ENCODE measurements at places on chromosomes 6 and 20. TPM values are rescaled to one million over a fixed set of nuclear protein-coding genes. Genes with fewer than 3 reads are reported as not detected.

NDRG3 gene
- polyA plus RNA-seq, result 32.2 TPM

COL9A3 gene
- polyA plus RNA-seq, result 19.3 TPM

DNA sequence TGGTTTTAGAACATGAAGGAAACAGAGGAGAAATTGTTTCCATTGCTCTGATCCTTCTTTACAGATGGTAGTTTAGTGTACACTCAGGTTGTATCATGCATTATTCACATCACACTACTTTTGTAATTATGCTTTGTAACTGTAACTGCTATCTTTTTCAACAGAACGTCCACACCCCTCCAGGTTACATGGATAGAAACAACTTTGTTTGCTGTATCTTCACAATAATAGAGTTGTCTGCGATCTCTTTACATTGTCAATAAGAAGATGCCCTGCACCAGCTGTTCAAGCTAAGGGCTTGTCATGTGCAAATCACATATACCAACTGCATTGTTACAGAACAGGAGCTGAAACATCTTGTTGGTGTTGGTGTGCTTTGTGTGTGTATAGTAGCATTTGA is 67.9 kb upstream of the MAP7 start:
- no peak for DNase-seq

DNA sequence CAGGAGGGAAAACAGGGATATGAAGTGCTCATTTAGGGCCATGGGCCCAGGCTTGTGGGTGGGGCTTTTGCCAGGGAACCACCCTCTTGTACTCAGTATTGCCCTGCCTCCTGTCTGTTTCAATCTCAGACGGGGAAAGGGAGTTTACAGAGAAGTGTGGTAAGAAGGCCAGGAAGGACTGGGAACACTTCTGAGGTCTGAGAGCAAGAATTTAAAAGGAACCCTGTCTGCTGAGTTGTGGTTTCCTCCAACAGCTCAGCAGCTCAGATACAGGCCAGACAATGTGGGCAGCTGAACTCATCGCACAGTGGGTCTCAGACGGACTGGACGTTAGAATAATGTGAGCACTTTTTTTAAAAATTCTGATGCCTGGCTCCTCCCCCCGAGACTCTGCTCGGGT is 354.1 kb upstream of the ARID1B start:
- no peak for DNase-seq

- no peak for DNase-seq
These were observed 14.9 kb upstream of the RFPL4B start for GRCh38 chr6:112332274-112332673.

All from left renal cortex interstitium (tissue), 4 donors.